Stimulated activated CD8-positive, alpha-beta memory T cell treated with anti-CD3 and anti-CD28 coated beads, Interleukin-15, amount 100 ng/mL, for 48 hours (primary cell): ENCODE measurements at places on chromosomes 1 and 21.

DNA sequence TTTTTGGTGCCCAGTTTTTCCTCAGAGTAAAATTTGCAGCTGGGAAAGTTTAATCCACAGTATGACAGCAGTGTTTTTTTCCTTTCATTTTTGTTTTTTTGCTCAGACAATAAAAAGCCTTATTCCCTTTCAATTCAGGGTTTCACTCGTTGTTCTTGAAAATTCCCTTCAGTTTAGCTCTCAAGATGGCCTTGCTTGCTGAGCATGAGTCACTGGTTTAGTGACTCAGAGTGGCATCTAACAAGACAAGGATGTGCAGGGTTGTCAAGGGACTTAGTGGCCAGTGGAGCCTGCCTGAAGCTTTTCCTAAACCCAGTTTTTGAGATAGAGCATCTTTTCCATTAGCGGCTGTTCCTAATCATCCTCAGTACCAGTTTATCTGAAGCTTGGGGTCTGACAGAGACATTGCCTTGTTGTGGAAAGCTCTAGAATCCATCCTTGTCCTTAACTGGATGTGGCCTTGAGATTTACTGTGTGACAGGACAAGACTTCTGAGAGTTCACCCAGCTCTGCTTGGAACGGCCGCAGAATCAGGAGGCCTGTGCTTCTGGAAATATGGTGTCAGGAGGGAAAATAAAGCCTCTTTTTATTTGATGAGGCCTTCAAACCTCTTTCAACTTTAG lies 48.4 kb upstream of the DNAJC6 start:
- DNase-seq, result no peak

- no peak for DNase-seq
Measured at GRCh38 chr1:201754353-201754752, 74.6 kb upstream of the IPO9 start.

- DNase-seq, result no peak
Measured at GRCh38 chr1:151723726-151724370, 2.5 kb downstream of the RIIAD1 start.

GRCh38 chr1:93620172-93620840 lies 61.3 kb downstream of the BCAR3 start:
- DNase-seq, result no peak

DNA sequence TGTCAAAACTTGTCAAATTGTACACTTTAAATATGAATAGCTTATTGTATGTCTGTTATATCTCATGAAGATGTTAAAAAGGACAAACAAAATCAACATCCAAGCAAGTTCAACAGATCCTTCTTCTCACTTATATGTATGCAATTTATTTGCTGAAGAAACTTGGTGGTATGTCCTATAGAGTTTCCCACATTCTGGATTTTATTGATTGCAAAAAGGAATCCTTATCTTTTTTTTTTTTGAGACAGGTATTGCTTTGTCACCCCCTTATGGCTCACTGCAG lies 5.6 kb upstream of the RABGAP1L start:
- no peak for DNase-seq

GRCh38 chr1:234779160-234779538 lies 169.2 kb upstream of the IRF2BP2 start:
- no peak for DNase-seq

DNA sequence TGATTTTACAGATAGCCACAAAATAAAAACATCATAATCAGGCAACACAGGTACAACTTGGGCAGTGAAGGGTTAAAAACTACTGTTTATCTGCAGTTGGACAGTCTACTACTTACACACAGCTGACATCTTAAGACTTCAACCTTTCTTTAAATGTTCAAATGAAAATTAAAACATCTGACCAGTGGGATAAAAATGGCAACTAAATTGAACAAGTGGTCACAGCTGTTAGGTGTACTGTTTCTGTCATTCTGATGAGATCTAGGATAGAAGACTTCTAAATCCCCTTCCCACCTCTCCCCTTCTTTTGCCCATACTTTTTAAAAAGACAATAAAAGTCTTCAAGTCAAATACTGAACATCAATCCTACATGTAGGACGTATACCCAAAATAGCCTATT lies 56.2 kb downstream of the ENAH start:
- DNase-seq, result no peak

- peak; percentile 66 for DNase-seq
Measured at GRCh38 chr1:155050560-155051341, at the start of gene ADAM15. TSS of gene ADAM15 (plus strand) at chr1:155051316. CDS start at chr1:155051387, 71 bp downstream.

- DNase-seq, result no peak
Measured at GRCh38 chr1:68328490-68328889, 96.2 kb upstream of the WLS start.

DNA sequence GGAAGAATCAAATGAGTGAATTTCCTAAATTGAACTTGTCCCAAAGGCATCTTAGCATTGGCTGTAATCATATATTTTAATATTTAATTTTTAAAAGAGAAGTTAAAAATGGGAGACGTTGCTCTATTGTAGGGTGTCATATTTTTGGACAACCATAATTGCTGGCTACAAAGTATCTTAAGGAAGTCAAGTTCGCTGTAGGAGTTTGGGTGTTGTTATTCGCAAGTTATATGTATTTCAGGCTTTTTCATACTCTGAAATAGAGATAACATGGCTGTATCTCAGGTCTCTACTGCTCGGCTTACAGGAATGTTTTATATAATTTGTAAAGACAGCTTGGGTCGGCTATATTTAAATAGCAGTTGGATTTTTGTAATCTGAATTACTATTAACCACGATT lies 852 bp downstream of the TMEM50A start:
- no peak for DNase-seq

- no peak for DNase-seq
Measured at GRCh38 chr1:168861421-168862004, 132.5 kb upstream of the DPT start.

DNA sequence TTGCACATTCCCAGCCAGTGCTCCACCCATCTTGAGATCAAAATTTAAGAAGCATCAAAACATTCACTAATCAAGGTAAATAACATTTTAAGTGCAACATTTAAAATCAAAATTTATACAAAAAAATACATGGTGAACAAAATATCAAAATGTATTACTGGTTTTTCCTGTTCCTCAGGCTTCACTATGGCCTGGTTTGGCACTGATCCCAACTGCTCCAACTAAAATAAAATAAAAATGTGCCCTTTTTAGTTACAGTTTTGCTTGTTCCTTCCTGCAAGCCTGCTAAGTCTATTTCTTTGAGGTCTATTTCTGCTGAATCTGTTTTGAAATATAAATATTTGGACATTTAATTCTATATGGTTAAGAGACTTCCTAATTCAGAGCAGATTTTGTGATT lies 54.9 kb downstream of the ADAMTS1 start:
- DNase-seq, result no peak

GRCh38 chr1:89771991-89772560 lies 48.8 kb upstream of the LRRC8D start:
- no peak for DNase-seq

GRCh38 chr1:153649137-153649862 lies 9.2 kb upstream of the SNAPIN start:
- no peak for DNase-seq

- DNase-seq, result no peak
Measured at GRCh38 chr1:223731133-223731770, 18.9 kb downstream of the CAPN2 start.

DNA sequence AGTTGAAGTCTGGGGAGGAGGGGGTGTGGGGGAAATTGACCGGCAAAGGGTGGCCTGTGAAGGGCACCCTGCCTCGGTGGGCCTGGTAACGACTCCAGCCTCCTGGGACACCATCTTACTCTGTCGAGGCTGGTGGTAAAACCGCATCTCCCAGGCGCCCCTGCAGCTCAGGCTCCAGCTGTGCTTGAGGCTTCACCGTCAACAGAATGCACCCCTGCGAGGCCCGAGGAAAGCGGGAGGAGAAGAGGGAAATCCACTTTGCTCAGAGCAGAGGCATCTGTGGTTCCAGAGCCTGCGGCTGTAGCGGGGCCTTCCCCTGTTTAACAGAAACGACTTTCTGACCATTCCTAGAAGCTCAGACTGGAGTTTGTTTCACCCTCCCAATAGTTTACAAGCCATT lies 165.6 kb downstream of the NPHP4 start:
- no peak for DNase-seq

GRCh38 chr1:162028726-162029125 lies 5.1 kb upstream of the OLFML2B start:
- no peak for DNase-seq

GRCh38 chr1:76330991-76331603 lies 256.6 kb downstream of the ST6GALNAC3 start:
- DNase-seq, result peak; percentile 1

DNA sequence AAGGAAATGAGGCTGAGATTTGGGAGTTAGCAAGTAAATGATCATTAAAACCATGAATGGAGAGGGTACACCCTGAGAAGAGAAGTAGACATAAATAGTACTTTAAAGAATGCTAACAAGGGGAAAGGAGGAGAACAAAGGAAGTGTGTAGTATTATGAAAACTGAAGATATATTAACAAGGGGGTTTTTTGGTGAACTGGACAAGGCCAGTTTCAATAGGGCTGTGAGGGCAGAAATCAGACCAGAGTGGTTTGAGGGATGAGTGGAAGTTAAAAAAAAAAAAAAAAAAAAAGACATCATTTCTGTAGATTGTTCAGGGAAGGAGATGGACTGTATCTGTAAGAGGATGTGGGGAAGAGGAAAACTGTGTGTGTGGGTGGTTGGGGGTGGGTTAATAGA lies 137.1 kb downstream of the PLA2G4A start:
- DNase-seq, result no peak

DNA sequence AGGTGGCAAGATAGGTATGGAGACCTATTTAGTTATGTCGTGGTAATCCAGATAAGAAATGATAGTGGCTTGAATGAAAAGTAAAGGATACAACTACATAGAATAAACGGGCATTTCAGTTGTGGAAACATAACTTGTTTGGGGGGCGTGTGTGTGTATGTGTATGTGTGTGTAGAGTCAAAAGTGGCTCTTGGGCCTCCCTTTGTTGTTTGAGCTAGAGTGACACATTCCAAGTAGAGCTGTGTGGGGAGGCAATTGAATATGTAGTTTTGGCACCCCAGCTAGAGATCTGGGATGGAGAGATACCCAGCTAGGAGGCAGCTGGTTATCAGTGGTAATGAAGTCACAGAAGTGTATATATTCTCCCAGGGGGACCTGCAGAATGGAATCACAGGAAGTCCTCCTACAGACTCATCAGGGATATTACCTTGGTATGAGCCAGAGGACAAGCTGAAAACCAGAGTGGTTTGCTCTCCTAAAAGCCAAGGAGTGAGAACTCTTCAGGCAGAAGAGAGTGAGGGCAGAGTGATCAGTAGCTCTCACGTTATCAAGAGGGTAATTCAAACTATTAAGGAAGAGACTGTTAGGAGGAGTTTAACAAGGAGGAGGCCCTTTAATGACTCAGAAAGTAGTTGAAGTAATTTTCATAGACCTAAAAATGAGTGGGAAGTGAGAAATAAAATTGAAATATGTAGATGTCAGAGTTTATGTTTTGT lies 5.1 kb downstream of the CR1L start:
- no peak for DNase-seq

GRCh38 chr21:43835050-43835449 lies 30.0 kb upstream of the AGPAT3 start:
- DNase-seq, result no peak

DNA sequence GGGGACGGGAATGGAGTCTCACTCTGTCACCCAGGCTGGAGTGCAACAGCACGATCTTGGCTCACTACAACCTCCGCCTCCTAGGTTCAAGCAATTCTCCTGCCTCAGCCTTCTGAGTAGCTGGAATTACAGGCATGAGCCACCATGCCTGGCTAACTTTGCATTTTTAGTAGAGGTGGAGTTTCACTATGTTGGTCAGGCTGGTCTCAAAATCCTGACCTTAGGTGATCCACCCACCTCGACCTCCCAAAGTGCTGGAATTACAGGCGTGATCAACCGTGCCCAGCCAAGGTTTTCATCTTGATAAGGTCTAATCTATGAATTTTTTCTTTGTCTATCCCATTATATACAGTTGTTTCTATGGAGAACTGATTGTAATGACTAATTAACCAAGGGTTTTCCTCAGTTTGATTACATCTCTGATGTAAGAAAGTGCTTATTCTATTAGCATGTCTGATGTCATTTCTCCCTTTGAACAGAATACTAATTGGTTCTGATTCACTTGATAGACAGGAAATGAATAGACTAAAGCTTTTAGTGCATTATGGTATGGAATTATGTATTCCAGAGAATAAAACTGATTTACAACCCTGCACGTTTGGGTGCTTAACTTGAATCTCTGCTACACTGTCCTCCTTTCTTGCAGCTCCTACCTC lies 11.9 kb downstream of the PACC1 start:
- no peak for DNase-seq

GRCh38 chr1:150922519-150922975 lies 3.6 kb upstream of the SETDB1 start:
- peak; percentile 59 for DNase-seq

DNA sequence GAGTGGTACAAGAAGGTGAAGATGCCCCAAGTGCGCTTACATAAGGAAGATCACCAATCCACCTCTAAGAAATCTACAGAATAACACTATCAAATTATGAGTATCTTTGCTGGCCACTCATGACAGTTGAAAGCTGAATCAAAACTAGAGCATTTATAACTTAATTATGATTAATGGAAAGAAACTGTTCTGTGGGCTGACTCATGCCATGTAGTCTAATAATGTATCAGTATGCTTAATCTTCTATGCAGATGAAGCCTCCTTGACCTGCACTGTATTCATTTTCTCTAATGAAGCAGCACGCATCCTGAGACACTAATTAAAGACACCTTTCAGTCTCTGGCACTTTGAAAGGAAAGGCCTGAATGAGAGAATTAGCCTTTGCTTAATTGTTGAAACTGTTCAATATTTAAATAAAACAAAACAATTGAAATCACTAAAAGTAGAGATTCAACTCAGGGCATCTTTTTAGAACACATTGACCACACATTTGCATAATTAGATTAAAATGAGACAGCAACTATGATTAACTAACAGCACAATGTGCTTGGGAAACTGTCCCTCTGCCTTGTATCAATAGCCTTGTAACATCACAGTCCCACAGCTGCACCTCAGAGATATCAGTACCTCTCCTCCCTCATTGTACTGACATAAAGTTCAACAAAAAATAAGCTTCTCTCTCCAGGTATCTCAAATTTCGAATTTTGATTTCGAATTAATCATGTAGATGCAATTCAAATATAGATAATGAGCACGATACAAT lies 105.6 kb downstream of the NTPCR start:
- DNase-seq, result no peak

DNA sequence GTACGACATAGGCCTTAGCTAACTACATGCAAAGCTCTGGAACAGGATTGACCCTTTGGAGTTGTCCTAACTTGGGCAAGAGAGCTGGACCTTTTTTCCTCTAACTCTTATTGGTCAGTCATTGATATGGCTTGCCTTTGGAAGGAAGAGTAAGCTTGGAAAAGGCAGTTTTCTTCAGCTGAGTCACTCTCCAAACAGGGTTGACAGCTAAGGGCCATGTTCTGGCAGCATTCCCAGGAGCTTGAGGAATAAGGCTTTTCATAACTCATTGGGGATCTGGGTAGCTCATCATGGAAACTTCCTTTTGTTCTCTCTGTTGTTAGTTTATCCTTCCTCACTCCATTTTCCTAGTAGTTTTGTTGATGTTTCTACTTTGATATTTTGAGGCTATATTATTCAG lies 14.5 kb upstream of the ERRFI1 start:
- no peak for DNase-seq

GRCh38 chr1:204493145-204493983 lies 1.2 kb downstream of the PIK3C2B start:
- DNase-seq, result no peak

GRCh38 chr1:241817331-241817792 lies 30.6 kb upstream of the EXO1 start:
- no peak for DNase-seq
